Activated T-helper 9 cell treated with anti-CD3 and anti-CD28 coated beads, Interleukin-2, amount 50 U/mL, for 16 hours (primary cell): ENCODE measurements at places on chromosomes 1 and 21.

DNA sequence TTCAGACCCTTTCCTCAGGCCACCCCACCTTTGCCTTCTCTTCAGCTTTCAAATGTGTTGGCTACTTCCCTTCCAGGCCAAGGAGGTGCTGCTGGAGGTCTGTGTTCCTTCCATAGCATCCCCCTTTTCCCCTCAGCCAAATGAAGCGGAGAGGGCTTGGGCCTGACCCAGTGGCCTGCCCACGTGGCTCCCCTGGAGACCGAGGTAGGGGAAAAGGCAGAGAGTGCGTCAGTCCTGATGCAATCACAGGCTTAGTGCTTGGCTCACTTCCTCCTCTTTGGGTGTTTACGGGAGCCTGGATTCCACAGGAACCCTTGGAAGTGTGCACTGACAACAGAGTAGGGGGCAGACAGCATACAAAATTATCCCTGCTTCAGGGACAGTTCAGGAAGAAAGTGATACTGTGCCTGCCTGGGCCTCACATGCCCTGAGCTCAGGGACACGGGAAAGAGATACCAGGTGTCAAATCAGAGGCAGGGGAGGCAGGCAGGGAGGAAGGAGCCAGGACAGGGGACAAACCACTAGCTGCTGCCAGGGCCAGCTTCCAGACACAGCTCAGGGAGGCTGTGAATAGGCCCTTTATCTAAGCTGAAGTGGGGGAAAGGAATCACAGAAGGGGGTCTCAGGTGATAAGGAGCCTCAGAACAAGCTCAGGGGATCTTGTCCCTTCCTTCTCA is 16.6 kb upstream of the PTP4A2 start:
- no peak for DNase-seq

GRCh38 chr1:164040754-164041153 is 518.2 kb upstream of the PBX1 start:
- DNase-seq = no peak

GRCh38 chr1:63073309-63074306 is 248.8 kb upstream of the FOXD3 start:
- DNase-seq = no peak

- no peak for DNase-seq
Observed at GRCh38 chr1:212037900-212038299, 2.4 kb downstream of the DTL start.

GRCh38 chr1:235093013-235093695 is 35.5 kb downstream of the TOMM20 start:
- DNase-seq = no peak

GRCh38 chr21:36923270-36923669 is 43.2 kb downstream of the HLCS start:
- DNase-seq = no peak

DNA sequence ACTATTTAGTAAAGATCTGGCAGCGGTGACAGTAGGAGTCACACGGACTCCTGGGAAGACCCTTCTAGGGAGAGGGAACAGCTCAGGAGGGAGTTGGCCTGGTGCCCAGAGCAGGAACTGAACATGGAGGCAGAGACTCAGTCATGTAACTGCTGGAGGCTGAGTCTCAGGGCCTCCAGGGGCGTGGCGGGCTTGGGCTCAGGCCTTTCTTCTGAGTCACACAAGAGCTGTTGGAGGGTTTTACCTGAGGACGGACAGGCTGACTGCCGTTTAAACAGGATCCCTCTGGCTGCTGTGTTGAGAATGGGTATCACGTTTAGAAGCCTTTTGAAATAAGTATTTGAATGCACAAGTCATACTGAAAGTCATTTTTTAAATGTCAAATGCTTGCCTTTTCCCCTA is 7.2 kb upstream of the ETS2 start:
- no peak for DNase-seq

DNA sequence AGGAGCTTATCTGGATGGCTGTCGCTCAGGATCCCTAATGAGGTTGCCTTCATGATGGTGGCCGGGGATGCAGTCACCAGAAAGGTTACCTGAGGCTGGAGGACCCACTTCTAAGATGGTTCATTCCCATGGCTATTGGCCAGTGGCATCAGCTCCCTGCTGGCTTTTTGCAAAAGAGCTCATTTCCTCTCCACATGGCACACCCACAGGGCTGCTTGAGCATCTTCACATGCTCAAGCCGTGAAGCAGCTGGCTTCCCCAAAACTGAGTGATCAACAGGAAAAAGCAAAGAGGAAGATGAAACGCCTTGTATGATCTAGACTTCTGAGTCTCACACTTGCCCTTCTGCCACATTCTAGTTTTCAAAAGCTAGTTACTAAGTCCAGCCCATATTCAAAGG is 124.6 kb upstream of the CXADR start:
- no peak for DNase-seq

DNA sequence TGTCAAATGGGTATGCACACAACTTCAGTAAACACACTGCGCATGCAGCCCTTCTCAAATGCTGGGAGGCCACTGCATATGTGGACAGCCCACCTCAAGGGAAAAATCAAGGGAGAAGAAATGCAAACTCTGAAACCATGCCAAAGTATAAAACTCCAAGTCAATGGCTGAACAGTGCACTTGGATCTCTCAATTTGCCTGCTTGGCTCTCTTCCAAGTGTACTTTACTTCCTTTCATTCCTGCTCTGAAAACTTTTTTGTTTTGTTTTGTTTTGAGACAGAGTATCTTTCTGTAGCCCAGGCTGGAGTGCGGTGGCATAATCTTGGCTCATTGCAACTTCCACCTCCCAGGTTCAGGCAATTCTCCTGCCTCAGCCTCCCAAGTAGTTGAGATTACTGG is 18.8 kb upstream of the COP1 start:
- no peak for DNase-seq

DNA sequence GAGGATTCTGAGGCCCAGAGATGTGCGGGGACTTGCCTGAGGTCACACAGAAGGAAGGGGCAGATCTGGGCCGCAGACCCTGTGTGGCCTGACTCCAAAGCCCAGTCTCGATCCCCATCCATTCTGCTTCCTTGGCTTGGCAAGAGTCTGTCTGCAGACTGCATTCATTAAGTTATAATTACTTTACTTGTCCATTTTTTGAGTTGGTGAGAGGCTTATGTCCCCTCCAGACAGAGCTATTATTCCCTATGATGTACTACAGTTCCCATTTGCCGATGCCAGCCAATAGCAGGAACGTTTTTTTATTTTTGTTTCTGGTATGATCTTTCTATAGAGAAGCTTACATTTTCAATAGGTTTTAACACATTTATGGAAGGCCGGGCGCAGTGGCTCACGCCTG is 101.5 kb downstream of the ARHGEF10L start:
- no peak for DNase-seq

DNA sequence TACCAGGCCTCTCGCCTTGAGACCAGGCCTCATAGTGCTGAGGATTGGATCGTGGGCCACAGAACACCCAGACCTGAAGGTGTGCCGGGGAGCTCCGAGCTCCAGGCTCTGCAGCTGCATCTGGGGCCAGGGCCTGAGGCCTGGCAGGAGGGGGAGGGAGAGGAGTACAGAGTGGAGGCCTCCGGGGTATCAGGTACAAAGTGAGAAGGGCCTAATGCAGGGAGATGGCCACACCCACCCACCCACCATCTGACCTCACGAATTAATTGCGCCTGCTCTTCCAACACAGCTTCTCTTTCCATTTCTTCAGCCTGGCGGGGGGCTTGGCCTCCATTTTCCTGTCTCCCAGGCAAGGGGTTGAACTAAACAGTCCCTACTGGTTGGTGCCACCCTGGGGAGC is 99.4 kb upstream of the ARHGEF16 start:
- DNase-seq = no peak

DNA sequence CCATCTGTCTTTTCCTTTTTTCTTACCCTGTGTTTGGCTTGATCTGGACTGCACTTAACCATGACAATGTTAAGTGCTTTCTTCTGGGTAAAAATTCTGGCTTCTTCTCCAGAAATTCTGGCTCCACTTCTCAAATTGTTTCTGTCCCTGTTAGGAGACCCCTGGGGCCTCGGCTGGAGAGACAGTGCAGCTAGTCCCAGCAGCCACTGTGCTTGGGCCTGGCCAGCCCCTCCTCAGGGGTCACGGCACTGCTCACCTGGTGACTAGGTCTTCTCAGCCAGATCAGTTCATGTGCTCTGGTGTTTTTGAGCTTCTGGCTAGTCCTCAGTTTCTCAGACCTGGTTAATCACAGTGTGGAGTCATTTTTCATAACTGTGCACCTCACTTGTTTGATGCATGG is 72.4 kb downstream of the ADARB1 start:
- DNase-seq = no peak

GRCh38 chr1:245441689-245442088 is 286.9 kb downstream of the KIF26B start:
- no peak for DNase-seq

DNA sequence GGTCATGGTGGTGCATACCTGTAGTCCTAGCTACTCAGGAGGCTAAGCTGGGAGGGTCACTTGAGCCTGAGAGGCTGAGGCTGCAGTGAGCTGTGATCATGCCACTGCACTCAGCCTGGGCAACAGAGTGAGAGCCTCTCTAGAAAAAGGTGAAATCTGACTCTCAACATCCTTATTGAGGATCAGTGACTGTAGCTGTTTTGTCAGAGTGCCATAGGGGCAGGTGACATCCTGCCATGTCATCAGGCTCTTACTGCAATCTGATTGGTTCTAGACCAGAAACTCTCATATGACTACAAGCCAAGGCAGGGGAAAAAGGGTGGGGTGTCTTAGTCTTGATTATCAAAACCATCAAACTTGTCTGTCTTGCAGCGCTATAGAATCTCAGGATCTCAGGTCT is 62.8 kb upstream of the NGF start:
- no peak for DNase-seq
